EL (cell line): ENCODE measurements at places on chromosomes 3 and 15.

DNA sequence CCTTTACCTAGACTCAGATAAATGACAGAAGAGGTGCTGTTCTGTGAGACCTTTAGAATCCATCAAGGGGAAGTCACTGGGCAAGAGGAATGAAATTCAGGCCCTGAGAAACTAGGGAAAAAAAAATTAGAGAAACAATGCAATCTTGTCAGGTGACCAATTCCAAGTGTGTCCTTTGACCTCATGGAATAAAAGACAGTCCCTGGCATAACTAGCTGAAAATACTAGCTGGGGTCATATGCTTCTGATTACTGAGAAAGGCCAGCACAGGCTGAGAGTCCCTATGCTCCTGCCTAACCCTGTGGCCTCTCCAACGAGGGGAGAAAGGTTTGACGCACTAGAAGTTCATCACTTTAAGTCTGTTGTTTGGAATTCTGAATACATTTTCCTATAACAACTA lies 167.3 kb downstream of the XXYLT1 start:
- no peak for DNase-seq

DNA sequence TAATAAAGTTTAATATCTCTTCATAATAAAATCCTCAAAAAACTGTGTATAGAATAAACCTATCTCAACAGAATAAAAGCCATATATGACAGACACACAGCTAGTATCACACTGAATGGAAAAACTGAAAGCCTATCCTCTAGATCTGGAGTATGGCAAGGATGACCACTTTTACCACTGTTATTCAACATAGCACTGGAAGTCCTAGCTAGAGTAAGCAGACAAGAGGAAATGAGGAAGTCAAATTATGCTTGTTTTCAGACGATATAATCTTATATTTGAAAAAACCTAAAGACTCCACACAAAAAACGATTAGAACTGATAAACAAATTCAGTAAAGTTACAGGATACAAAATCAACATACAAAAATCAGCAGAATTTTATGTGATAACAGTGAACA lies 57.4 kb upstream of the DIPK2A start:
- DNase-seq, result no peak

DNA sequence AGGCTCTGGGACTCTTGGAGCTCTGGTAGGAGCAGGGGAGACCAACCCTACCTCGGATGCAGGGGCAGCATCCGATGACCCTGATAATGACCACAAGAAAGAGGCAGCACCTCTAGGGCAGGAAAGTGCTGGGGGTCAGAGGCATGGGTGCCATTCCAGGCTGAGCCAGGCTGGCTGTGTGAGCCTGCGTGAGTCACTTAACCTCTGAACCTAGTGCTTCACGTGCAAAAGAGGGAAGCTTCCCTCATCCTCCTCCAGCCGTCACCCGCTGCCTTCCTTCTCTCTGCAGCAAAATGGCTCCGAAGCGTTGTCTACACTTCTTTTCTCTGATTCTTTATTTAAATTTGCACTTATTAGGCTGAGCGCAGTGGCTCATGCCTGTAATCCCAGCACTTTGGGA lies 35.5 kb downstream of the ZDHHC19 start:
- no peak for DNase-seq

DNA sequence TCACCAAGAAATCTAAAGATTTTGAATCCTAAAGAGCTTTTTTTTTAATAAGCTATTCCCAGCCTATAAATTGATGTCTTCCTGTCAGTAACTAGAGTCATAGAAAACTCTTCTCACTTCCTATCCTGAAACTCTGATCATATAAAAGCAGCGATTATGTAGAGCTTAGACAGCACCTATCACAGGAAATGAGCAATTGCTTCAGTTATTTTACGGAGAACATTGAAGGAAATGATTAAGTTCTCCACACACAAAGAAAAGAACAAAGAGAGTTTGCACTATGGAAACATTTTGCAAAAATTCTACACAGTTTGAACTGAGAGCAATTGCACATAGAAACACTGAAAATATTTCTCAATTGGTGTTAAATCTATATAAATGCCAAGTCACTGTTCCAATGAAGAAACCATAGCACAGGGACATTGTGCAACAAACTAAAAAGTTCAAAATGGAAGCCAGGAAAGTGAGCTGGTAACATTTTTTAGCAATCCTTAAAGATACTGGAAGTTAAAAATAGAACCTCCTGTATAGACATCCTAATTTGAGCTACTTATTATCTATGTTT lies 291.5 kb upstream of the ARHGEF26 start:
- no peak for DNase-seq

DNA sequence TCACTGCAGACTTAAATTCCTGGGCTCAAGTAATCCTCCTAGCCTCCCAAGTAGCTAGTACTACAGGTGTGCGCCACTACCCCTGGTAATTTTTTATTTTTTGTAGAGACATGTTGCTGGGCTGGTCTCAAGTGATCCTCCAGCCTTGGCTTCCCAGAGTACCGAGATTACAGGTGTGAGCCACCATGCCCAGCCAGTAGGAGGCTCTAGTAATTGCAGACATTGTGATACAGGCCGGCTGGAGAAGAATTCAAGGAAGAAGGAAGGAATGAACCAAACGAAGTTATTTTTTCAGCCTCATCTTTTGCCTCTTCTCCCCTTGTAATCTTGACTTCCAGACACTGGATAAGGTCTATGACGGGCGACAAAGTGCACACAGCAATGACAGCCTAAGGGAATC lies 3.2 kb upstream of the PPP4R2 start:
- DNase-seq, result no peak

GRCh38 chr3:186368176-186368575 lies 6.1 kb upstream of the DGKG start:
- DNase-seq, result no peak

DNA sequence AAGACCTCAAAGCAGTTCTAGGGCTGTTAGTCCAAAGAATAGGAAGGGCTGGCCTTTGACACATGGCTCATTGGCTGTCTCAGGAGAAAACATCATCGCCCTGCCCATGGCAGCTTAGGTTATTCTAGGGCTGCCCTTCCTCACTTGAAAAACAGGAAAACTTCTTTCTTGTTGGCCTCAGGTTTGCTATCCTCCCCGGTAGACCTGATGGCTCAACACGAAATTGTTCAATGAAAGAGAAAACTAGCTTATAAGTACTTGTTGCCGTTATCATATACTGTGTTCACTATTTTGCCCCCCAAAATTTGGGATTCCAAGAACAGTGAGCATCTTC lies 602 bp upstream of the SLTM start:
- no peak for DNase-seq

DNA sequence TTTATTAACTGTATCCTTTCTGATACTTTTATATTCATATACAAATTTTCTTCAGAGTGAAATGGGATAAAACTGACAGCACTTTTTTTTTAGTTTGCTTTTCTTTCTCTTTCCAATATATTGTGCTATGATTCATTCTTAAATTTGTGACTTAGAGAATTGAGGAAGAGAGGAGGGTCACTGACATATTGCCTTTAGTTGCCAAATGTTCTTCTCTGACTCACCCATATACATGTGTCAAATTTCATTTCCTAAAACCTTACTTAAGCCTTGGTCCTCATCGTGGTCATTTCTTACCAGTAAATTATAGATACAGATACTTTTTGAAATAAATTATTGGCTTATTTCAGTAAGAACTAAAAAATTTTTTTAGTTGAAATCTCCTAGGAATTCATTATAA lies 53.9 kb downstream of the CLASP2 start:
- DNase-seq, result peak; percentile 83

DNA sequence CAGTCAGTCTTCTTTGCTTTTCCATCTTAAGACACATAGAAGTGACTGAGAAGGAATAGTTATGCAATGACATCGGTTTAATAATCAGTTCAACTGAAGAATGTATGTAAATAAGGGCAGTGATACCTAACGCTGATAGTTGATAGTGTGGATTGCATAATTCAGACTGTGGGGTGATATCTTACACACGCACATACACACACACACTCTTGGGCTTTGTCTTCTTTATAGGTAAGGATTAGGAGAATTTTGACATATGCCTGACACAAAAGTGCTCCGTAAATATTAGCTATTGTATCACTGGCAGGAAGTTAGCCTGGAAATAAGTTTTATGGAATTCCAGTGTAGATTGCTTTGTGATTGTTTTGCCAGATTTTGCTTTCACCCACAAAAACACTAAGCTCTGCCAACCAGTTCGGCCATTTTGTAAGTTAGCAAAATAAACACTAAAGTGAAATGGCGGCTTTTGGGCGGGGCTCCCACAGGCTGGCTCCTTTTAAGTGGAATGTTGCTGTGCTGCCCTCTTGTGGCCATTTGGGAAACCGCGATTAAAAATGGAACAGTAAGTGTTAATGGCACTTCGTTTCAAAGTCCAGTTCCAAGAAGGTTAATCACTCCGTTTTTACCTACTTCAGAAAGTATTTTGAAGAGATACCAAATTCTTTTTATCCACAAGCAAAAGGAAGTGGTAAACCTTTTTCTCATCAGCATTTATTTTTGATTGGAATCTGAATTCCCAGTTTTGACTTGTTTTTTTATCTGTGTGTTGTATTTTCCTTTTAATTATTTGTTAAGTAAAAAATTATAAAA lies 17.7 kb downstream of the CHD2 start:
- peak; percentile 94 for DNase-seq

DNA sequence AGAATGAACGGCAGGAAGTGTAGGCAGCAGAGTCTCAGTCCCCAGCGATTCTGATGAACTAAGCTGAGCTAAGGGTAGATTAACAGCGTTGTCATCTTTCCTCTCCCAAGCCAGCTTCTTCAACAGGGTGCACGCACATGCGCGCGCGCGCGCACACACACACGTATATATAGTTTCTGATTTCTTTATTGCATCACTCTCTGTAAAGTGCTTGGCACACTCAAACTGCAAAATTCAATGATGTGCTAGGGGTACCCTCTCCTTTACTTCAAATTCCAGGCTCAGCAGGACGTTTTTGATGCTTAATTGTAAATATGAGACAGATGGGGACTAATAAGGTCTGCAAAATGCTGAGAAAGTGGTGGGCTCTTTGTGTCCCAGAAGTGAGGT lies 26.1 kb upstream of the VPS8 start:
- DNase-seq, result no peak

DNA sequence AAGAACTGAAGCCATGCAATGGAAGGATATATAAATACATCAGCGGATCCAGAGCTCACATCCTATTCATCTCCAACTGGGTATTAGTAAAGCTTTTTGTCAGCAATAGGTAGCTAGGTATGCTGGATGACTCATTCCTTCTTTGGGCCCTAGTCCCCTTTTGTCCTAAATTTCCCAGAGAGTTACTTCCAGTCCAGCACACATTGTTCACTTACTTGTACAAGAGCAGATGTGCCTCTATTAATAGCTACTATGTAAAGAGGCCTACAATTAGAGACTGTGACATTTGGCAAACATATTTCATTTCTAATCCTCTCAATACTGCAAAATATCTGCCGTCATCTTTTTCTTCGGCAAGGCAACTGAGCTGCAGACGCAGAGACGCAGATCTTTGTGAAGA lies 1.7 kb upstream of the SLC4A7 start:
- DNase-seq, result no peak

GRCh38 chr3:58384381-58385090 lies 49.1 kb downstream of the PDHB start:
- DNase-seq, result no peak

DNA sequence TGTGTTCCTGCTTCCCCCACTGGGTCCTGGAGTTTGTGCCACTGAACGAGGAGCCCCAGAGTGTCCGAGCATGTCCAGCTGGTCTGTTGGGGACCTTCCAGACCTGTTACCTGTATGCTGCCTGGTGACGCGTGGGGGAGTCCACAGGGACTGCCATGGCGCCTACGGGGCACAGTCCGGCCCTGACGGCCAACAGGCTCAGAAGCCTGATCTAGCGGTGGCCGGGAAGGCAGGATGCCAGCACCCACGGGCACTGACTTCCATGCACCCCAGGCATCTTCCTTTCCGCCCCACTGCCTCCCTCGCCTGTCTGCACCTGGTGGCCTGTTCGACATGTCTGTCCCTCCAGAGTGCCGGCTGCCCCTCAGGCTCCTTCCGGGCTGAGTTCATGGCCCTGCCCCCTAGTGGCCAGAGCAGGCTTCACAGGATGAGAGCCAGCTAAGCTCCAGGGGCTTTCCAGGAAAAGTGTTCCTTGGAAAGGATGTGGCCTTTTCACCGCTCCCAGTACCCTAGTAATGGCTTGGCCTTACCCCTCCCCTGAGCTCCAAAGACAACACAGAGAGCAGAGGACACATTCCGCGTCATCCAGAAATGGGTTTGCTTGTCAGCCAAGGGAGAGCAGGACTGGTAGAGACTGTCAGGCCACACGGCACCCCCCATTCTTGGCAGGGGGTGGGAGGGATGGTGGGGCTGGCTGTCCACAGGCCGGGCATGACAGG lies 35.7 kb downstream of the NGRN start:
- peak; percentile 66 for DNase-seq
